ENCODE measurements at places on chromosomes 4 and X.

- DNase-seq: no peak
Observed at GRCh38 chr4:53315300-53315699, 50.6 kb downstream of the SCFD2 start.

DNA sequence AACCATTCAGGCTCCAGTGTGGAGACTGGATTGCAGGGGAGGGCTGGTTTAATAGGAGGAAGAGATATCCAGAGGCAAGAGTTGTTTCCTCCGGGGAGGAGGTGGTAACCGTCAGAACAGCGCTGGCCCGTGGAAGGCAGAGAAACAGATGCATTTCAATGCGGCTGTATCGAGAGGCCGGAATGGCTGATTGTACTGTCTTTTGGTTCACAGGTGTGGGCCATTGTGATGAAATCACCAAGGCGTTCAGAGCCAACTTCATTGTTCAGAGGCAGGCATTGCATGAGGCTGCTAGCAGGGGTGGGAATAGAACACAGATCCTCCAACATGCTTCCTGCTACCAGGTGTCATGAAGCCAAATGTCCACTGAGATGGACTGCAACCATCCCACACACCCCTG lies 53.0 kb downstream of the SHOX start:
- no peak for DNase-seq

- no peak for DNase-seq
Observed at GRCh38 chr4:30721185-30722091, 1.3 kb downstream of the PCDH7 start.

- peak; percentile 64 for DNase-seq
Observed at GRCh38 chrX:150200361-150200760, 162.8 kb upstream of the MAMLD1 start.

GRCh38 chrX:77788050-77788449 lies 2.0 kb upstream of the ATRX start:
- DNase-seq: no peak

DNA sequence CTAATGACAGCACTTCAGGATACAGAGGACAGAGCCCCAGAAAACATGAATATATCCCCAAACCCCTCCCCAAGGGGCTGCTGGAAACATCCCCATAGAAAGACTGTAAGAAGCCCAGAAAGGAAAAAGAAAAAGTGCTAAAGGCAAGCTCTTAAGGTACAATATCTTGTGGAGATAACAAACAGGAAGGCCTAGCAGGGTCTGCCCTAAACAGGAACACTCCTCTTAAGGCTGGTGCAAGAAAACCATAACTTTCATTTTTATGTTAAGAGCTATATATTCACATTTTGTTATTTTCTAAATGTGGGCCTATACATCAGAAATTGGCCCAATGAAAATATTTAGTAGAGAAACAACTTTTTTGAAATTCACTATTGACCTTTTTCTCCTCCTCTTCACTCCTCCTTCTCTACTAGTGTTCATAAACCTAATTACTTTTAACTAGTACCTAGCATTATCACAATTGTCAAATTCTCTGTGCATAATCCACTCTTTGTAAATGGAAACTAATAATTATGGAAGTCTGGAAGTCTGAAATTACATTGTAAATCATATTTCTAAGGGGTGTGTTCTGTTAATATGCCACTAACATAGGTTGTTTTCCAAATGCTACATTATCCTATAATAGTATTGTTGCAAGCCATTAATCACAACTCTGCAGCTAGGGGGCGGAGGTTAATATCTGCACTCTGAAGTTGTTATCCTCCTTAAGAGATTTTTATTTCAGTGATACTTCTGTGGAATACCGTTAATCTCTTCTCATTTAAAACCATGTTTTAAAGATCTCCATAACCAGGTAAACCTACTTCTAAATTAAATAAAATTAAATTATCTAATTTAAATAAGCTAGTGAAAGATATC lies 59.8 kb downstream of the CASK start:
- DNase-seq: no peak

- DNase-seq: no peak
Observed at GRCh38 chr4:130257271-130257670, 1161.3 kb downstream of the C4orf33 start.

DNA sequence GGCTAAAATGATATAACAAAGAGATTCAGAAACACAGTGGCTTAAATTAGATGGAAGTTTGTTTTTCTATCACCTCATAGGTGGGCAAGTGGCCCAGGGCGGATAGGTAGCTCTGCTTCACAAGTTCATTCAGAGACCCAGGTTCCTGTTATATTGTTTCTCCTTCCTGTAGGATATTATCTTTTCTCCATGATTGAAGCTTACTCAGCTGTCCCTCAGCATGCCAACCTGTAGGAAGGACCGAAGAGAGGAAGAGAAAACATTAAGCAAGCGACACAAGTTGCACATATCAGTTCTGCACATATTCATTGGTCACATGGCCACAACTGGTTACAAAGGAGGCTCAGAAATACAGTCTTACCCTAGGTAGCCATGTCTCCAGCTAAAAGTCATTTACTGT lies 6.9 kb downstream of the KLHL5 start:
- no peak for DNase-seq

DNA sequence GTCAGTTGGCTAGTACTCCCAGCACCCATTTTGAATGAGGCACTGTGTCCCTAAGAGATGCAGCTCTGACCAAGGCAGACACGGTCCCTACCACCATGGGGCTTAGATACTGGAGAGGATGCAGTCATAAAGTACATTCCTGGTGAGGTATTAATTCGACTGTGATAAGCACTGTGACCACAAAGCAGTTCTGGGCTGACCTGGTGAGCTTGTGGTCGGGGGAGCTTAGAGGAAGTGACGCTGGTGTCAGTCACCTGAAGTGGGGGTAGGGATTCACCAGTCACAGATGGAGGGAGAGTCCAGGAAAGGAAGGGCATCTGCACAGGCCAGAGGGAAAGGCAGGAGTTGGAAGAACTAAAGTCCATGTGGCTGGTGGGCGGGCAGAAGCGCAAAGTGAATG lies 15.8 kb upstream of the CLTRN start:
- no peak for DNase-seq

- DNase-seq: no peak
Observed at GRCh38 chrX:13283950-13284546, 35.8 kb downstream of the ATXN3L start.

DNA sequence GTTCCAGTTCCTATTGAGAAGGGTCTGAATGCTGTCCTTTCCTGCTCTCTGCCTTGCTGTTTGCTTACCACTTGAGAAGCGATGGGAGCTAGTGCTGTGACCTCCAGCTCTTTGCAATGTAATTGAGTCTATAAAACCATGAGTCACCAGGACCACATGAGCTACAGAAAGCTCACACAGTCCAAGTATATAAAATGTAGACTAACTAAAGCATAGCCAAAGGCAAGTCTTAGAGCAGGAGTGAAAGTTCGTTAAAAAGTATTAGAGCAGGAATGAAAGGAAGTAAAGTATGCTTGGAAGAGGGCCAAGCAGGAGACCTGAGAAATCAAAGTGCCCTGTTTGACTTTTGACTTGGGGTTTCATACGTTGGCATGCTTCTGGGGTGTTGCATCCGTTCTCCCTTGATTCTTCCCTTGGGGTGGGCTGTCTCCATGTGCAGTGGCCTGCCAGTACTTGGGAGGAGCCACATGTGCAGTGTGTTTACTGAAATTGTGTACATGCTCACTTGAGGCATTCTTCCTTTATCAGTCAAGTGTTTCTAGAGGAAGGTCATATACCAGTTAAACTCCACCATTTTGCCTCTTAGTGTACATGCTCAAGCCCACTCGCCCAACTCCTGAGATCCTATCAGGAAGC lies 71.3 kb upstream of the KIT start:
- no peak for DNase-seq

- no peak for DNase-seq
Observed at GRCh38 chrX:119503484-119503861, 35.2 kb downstream of the SLC25A5 start.

DNA sequence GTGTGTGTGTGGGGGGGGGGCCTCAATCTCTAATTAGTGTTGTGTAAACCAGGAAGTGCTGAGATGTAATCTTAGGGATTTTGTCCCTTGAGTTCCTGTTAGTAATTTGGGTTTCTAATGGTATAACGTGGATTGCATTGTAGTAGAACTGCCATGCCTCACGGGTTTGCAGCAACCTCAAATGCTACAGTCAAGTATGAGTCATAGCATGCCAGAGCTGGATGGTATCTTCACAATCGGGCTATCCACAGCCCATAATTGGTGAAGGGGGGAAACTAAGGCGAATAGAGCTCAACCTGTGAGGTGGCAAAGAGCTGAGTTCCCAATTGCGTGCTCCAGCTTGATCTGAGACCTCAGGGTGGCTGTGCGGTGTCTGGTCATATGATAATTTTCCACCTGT lies 2.2 kb upstream of the FMR1NB start:
- no peak for DNase-seq

- DNase-seq: no peak
Observed at GRCh38 chrX:69564665-69565064, 51.2 kb upstream of the EDA start.

GRCh38 chr4:83065266-83065665 lies 30.3 kb downstream of the COPS4 start:
- no peak for DNase-seq

DNA sequence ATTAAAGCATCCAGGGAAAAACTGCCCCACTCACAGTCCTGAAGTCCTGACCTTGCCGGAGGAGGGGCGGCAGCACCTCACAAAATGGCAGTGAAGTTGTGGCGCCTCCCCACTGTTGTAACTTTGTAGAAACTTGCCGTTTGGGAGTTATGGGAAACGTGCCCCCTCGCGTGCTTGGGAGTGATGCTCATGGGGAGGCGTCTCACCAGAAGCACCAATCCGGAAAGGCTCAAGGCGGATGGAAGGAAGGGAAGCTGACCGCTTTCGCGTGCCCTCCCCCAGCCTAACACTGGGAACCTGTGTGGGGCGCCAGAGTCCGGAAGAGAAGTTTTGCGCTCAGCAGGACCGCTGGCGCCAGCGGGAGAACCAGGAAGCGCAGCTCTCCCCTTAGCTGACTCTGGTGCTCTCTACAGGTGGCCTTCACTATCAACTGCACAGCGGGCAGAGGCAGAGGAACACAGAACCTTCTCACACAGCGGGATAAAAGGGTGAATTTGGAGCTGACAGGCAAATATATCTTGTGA lies at the start of the genes CT45A10 and SAGE1:
Gene CT45A10 (minus strand): TSS at position 151 of the 524 bp plus-strand sequence. CDS start 8,100 bp downstream, outside the sequence.
Gene SAGE1 (plus strand): TSS at position 423 of the 524 bp plus-strand sequence. CDS start 2,527 bp downstream, outside the sequence.
- DNase-seq: no peak

GRCh38 chr4:151801547-151802516 lies 41.0 kb upstream of the GATB start:
- no peak for DNase-seq

- DNase-seq: no peak
Observed at GRCh38 chr4:124433500-124433899, 279.0 kb downstream of the ANKRD50 start.

DNA sequence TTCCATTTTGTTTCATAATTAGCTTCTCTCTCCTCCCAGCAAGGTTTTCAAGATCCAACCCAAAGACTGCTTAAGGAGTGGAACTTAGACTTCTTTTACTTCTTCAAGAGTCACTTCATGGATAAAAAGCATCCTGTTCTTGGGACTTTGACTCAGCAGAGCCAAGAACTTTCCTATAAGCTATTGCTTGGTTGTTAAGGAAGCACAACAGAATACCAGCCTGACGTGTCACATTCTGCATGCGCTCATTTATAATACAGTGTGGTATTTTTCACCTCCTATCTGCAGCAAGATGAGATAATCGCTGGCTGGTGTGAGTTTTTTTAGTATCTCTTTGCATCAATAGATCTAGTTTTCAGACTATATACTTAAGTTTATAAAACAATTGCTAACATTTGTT lies 152.1 kb downstream of the PALLD start:
- DNase-seq: no peak

GRCh38 chr4:17027495-17027894 lies 129.1 kb upstream of the LDB2 start:
- no peak for DNase-seq

DNA sequence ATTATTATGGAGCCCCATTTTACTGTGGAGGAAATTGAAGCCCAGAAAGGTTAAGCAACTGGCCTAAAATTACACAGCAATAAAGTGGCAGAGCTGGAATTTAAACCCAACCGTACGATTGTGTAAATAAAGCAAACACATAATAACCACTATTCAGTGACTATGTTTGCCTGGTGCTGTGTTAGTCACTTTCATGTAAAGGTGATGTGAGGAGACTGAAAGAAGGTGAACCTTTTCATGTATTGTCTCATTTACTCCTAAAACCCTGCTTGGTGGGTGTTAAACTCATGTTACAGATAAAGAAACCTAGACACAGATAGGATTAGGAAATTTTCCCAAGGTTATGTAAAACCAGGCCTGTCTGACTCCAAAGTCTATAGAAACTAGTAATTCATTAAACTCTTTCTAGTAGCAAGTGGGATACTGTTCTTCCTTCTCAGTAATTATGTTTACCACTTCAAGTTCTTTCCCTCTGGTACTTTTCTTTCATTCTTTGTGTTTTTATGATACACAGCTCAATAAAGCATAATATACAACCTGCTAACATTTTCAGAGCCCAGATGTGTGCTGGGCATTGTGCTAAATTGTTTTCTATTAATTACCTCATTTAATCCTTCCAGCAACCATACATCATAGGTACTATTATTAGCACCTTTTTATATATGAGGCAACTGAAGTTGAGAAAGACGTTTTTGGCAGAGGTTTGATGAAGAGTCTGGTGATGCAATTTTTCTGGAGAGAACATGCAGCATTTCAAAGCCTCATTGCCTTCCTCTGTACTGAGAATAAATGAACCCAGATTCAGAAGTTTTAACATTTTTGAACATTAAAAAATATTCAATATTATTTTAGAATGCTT lies 202.7 kb downstream of the SPRY1 start:
- no peak for DNase-seq

- DNase-seq: no peak
Observed at GRCh38 chr4:119286377-119287002, 35.4 kb downstream of the FABP2 start.

DNA sequence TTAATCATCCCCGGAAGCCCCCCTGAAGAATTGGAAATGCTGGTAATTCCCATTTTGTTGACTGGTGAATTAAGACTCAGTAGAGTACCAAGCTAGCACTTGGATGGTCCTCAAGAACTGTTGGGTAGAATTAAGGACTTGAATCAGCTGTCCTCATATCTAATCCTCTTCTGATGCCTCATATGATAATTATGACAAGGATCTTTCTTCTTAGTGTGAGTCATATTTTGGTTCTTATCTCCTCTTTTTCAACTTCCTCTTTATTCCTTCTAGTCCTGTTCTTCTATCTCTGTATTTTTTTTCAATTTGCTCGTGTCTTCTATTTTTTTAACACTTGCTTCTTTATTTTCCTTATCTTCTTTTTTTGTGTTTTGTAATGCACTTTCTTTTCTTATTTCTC lies 206.3 kb upstream of the ANXA3 start:
- DNase-seq: no peak

- no peak for DNase-seq
Observed at GRCh38 chr4:168573870-168574269, 77.0 kb downstream of the PALLD start.

DNA sequence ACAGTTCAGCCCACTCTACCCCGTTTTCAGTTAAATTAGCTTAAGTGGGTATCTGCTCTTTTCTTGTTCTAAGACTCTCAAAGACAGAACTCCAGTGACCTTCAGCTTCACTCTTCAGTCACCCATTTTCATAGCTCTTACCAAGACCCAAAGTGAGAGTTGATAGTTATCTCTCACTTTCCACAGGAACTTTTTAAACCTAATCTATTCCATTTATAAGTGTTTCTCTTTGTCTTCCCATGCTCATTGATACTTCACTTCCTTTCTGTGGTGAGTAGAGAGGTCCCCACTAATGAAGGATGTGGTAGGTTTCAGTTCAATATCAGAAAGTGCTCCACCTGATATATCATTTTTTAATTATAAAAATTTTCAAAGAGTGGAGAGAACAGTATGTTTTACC lies 33.4 kb downstream of the COX18 start:
- DNase-seq: no peak

Data from vagina (tissue), 2 donors.